Esophagus squamous epithelium (tissue), 5 donors: ENCODE measurements at places on chromosomes 6 and 20.

GRCh38 chr6:135162678-135163439 is 18.2 kb upstream of the MYB start:
- no peak for DNase-seq

DNA sequence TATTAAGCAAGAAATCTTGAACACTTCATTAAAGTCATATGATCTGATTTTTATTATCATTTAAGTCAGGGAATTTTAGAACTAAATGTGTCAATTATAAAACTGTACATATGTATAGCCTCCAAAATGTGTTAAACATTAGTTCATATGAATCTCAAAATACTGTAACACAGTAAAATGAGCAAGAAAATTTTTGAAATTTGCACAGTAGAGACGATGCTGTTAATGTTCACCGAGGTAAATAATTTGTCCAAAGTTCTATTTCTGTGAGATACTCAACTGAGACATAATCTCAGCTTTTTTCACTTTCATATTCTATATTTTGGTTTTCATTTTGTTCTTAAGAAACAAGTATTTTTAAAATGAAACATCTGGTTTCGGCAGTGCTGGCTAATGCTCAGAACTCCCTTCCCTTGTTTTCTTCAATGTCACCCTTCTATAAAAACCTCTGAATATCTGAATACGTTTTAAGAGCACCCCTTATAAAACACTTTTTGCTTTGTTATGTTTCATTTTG is 353.1 kb downstream of the LAMA2 start:
- no peak for DNase-seq

GRCh38 chr6:3773678-3774298 is 22.3 kb upstream of the PXDC1 start:
- no peak for DNase-seq

DNA sequence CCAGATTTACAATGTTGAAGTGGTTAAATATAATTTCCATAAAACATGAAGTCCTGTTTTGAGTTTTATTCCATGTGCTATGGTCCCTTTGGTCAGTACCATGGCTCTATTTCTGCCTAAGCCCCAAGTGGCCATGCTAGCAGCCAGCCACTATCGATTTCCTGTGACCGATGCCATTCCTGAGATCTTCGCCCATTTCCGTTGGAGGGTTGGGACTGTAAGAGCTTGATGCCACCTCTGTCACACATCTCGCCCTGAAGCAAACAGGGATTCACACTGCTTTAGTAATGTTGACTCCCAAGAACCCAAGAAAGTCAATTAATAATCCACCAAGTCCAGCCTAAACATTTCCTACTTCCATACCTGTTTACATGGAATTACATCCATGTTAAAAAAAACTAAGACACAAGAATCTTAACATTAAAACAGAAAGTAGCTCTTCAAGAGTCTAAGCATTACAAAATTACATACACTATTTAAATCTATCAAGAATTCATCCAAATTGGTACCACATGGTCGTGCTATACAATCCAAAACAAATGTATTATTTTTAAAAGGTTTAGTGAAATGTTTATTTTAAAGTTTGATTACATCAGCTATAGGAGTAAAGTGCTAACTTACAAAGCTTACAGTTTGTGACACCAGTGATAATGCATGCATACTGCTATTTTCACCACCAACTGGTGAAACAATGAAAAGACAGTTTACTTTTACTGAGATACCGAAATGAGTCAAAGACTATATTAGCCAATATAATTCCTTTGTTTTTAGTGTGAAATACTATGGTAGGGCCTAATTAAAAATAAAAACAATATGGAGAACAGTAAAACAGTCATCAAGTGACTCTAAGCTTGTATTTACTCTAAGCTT is 2.5 kb downstream of the RBM39 start:
- no peak for DNase-seq

DNA sequence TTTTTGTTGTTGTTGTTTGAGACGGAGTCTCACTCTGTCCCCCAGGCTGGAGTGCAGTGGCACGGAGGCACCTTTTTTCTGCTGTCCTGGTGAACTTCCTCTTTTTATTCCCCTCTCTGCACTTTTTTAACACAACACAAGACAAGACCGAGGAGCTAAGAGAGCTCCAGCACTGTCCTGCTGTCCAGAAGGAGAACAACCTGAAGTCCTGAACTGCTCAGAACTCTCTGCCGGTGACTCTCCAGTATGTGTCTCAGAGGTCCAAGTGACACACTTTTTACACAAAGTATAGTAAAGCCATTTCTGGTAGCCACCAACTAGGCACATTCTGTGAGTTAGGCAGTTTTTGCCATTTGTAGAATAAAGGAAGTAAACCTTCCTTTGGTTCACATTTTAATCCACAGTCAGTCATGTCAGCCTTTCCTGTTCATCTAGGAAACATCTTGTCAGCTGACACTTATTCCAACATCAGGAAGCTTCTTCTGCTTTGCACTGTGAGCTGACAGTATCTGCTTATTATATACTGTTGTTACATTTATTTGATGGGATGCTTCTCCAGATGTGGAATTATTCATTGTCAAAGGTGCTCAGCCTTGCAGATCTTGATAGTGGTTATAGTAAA is 28.1 kb upstream of the TXNDC5 start:
- no peak for DNase-seq

- DNase-seq, result no peak
Observed at GRCh38 chr20:23117738-23118137, 31.6 kb upstream of the CD93 start.

- no peak for DNase-seq
Observed at GRCh38 chr6:139030228-139030963, 1.9 kb downstream of the ABRACL start.

DNA sequence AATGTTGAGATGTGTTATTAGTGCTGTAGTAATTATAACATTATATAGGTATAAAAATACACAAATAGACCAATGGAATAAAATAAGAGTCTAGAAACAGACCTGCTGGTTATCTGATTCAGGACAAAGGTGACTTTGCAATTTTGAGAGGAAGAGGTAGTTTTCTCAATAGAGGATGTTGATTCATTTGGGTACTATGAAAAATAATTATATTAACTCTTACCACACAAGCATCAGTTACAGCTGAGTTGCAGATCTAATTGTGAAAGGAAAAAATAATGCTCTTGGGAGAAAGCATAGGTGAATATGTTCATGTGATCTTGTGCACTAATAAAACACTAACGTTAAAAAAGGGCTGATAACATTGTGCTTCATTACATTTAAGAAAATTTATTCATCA is 103.0 kb downstream of the BCKDHB start:
- no peak for DNase-seq

DNA sequence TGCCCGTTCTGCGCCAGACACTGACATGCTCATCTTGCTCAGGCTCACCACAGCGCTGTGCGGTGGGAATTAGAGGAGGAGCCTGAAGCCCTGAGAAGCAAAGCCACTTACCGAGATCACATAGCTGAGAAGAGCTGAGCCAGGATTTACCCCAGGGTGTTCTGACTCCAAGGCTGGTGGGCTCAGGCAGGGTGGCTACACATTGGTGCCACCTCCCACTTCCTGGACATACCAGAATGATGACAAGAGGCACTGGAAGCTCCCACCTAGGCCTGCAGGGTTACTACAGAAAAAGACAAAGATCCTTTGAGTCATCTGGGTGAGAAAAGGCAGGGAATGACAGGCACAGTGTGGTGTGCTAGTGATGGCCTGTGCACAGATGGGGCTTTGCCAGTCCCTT is 24.4 kb upstream of the FKBP1A start:
- DNase-seq, result no peak

DNA sequence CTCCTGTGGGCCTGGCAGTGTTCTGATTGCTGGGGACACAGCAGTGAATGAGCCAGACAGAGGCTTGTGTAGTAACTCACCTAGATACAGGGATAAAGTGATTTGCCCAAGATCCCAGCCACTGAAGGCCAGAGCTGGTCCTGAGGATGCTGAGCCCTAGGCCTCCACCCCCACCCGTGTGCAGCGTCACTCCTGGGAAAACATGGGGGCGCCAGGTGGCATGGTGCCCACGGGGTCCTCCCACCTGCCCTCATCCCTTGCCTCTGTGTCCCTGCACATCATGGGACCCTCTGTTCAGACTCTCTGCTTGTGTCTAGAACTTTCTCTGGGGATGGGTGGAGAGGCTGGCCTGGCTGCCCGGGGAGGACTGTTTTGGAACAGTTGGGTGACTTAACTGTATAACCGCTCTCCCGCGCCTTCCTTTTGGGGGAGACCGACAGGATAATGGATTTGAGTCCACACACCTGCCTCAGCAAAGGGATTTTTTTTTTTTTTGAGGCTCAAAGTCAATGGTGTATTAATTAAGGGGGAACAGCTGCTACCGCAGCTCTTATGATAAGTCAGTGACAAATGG is 19.6 kb downstream of the LEMD2 start:
- DNase-seq, result no peak

DNA sequence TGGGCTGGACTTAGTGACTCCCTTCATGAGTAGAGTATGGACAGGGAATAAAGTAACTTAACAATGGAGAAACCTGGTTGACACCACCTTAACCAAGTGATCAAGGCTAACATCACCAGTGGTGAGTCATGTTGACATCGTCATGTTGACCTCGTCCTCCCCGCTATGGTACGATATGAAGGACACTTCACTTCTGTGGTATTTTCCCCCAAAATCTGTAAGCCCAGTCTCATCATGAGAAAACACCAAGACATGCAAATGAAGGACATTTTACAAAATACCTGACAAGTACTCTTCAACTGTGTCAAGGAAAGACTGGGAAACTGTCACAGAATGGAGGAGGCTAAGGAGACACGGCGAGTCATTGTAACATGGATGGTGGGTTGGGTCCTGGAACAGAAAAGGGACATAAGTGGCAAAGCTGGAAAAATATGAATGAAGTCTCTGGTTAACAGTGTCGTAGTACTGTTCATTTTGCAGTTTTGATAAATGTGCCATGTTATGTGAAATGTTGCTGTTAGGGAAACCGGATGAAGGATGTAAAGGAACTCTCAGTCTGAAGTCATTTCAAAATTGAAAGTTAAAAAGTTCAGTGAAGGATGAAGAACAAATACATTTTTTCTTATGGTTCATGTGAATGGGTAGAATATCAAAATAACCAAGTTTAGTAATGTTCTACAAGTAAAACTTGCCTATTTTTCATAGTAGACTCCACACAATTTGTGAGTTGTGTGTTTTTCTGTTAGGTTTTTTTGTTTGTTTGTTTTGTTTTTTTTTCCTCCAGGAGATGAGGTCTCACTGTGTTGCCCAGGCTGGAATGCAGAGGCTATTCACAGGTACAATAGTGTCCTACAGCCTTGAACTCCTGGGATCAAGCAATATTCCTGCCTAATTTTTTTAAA is 247.5 kb downstream of the TMEM242 start:
- DNase-seq, result no peak

DNA sequence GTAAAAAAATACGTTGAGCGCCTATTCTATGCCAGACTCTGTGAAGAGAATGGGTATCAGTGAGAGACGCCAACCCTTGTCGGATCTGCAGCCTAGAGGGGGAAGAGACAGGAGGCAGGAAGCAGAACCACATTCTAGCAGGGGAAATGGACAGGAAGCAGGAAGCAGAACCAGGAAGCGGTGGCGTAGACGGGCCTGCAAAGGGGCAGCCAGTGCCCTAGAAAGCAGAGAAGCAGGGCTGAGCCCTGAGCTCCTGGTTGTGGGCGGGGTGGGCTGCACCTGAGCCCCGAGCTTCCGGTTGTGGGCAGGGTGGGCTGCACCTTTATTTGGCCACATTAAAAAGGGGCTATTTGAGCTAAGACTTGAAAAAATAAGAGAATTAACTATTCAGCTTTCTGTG is 71.9 kb downstream of the FAM120B start:
- DNase-seq, result no peak

GRCh38 chr6:35729722-35730121 is 7.1 kb upstream of the ARMC12 start:
- no peak for DNase-seq

DNA sequence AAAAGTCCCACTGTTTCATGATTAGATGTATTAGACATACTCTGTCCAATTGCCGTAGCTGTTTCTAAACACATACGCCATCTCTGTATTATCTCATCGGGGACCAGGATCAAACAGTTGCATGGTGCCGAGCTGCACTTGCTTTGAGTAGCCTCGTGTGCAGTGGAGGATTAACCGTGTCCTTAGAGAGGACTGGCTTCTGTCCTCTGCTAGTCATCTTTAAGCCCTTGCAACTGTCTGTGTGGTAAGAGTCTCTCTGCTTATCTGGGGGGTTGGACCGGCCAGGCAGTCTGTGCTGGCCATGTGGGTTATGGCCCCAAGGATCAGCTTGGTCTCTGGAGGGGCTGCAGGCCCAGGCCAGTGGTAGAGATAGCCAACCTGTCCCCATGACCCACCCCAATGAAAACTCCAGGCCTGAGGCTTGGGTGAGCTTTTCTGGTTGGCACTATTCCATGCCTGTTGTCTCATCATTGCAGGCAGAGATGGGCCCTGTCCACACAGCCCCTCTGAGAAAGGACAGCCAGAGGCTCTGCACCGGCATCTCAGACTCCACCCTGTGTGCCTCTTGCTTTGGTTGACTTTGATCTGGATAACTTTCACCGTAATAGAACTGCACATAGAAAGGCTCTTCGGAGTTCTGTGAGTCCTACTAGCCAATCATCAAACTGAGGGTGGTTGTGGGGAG is 137.3 kb upstream of the SNX9 start:
- DNase-seq, result no peak
